ENCODE measurements at places on chromosomes 7 and 10.

GRCh38 chr10:31100662-31101061, 69.0 kb upstream of the ZNF438 start:
- DNase-seq = no peak

DNA sequence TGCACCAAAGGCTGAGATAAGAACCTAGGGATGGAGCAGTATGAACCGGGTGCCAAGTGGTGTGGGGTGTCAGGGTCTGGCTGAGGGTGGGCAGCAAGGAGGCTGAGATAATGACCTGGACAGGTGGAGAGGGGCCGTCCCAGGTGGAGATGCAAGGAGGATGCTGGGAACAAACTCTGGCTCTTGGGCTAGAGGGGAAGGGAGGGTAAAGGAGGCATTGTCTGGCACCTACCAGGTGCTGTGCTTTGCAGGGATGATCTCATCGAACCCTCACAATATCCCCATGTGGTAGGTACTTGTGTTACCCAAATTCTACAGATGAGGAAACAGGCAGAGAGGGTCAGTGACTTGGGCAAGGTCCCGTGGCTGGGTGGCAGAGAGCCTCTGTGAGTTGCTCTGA, 19.9 kb upstream of the HOXA13 start:
- no peak for DNase-seq

DNA sequence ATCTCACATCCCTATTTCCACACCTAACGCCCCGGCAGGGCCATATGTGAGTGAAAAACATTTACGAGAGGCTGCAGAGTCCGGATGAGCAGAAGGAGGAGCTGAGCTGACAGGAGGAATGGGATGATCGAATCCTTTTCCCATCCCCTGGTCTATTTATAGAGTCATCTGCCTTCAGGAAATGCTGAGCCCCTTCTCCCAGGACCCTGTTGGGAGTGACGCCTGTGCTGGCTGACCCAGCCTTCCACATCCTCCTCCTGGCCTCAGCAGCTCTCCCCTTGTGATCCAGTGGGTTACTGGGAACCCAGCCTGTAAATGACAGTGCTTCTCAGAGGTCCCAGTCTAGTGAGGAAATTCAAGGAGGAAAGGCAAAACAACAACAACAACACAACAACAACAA, 16.6 kb downstream of the DENND2A start:
- no peak for DNase-seq

DNA sequence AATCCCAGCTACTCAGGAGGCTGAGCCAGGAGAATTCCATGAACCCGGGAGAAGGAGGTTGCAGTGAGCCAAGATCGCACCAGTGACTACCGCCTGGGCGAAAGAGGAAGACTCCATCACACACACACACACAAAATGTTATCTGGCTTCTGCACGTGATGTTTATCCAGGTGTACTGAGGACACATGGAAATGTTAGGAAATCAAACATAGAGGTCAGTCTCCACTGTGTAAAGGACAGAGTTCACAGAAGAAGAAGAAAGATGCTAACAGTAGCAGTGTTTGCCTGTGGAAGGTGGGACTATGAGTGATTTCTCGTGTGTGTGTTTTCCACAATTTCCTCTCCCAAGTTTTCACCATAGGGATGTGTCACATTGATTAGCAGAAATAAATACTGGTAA, 256.9 kb downstream of the ELMO1 start:
- no peak for DNase-seq

GRCh38 chr7:121874298-121874697, 1.3 kb downstream of the PTPRZ1 start:
- no peak for DNase-seq

GRCh38 chr7:39749177-39749576, 125.8 kb downstream of the RALA start:
- no peak for DNase-seq

GRCh38 chr7:85564861-85565260, 378.0 kb upstream of the SEMA3D start:
- no peak for DNase-seq

DNA sequence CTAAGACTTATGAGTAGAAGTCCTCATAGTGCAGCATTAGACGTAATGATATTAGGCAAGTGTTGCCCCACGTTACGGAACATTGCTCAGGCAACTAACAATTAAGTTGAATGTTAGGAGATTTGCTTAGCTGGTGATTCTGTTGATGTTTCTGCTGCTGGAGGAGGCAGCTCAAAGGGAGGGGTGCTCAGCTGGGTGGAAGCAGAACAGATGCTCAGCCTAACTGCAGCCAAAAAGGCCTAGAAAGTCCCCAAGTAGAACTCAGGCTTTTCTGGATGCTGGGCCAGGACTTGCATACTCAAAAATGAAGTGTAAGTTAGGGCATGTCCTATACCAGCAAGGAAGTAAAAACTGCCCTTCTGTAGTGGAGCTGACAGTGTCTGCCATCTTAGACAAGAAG, 201.4 kb downstream of the ADRA2A start:
- no peak for DNase-seq

- DNase-seq = no peak
These were observed 92.2 kb downstream of the PRKCQ start for GRCh38 chr10:6487920-6488319.

DNA sequence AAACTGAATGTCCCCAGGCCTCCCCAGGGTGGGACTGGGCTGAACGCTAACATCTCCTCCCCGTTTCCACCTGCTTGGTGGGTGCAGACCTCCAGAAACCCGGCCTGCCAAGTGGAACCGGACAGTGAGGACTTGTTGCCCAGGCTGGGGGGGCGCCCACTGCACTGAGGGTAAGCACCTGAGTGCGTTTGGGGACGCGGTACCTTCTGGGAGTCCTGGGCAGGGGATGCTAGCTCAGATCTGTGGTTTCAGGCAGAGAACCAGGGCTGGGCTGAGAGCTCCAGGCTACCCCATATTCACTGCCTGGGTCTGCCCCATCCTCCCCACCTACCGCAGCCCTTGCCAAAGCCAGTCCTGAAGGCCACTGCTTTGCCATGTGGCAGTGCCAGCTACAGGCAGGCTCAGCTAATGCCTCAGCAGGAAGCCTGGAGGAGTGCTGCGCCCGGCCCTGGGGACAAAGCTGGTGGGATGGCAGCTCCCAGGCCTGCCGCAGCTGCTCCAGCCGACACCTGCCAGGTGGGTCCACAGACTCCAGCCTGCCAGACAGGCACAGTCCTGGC, 3.5 kb upstream of the ZNF467 start:
- no peak for DNase-seq

- no peak for DNase-seq
These were observed 27.5 kb downstream of the STRA8 start for GRCh38 chr7:135260930-135261721.

DNA sequence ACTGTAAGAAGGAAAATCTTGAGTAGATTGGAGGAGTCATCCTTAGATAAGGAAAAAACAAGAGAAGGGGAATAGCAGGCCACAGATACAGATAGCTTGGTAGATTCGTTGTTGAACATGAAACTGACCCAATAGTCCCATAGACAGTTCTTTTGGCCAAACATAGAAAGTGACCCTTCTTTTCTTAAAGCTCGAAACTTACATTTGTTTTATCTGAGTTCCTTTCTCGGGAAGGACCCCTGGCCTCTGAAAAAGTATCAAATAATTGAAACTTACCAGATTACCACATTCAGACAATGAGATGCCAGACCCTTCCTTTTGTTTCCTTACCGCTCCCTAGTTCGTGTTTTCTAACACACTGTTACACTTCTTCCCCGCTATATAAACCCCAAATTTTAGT, 72.9 kb downstream of the ZFAND4 start:
- no peak for DNase-seq

GRCh38 chr10:72386916-72387586, 32.3 kb upstream of the DNAJB12 start:
- DNase-seq = no peak

GRCh38 chr7:38211940-38212339, 33.9 kb downstream of the STARD3NL start:
- DNase-seq = no peak

DNA sequence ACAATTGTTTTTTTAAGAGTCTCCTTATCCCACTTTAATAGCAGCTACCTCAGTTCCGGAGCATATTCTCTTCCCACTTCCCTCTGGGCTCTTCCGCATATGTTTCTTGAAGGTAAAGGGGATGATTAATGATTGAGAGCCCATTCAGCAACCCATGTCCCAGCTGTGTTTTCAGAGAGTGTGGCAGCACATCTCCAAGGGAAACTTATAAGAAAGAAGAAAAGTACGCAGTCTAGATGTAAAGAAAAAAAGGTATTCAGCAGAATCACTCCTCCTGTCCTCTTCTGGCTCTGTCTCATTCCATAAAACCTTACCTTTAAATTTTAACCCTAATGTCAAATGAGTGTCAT, 9.7 kb upstream of the ANKRD7 start:
- no peak for DNase-seq

DNA sequence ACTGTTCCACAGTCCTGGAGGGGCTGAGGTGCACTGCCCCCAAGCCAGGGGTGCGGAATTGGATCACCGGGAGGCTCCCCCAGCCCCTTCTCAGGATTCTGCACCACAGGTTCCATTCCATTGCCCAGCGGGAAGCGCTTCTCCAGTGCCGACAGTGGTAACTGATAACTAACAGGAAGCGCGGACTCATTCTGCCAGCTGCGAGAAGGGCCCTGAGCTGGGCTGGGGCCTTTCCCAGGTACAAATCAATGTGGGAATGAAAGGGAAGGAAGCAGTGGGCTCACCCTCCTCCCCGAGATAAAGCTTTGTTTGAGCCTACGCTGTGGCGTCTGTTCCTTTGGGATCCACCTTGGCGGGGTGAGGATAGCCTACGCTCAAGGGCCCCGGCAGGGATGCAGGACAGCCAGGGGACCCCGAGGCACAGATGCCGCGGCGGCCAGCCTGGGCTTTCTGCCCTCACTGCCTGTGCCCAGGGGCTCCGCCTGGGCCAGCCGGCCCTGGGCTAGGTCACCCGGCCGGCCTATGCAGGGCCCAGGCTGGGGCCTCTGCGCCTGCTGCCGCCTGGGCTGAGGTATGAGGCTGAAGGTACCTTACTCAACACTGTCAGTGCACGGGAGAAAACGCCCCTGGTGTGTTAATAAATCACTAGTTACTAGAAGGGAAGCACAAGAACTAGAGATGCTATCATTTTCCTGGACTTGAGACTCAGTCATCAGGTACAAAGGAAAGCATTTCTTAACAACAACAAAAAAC, 39.4 kb downstream of the EN2 start:
- no peak for DNase-seq

DNA sequence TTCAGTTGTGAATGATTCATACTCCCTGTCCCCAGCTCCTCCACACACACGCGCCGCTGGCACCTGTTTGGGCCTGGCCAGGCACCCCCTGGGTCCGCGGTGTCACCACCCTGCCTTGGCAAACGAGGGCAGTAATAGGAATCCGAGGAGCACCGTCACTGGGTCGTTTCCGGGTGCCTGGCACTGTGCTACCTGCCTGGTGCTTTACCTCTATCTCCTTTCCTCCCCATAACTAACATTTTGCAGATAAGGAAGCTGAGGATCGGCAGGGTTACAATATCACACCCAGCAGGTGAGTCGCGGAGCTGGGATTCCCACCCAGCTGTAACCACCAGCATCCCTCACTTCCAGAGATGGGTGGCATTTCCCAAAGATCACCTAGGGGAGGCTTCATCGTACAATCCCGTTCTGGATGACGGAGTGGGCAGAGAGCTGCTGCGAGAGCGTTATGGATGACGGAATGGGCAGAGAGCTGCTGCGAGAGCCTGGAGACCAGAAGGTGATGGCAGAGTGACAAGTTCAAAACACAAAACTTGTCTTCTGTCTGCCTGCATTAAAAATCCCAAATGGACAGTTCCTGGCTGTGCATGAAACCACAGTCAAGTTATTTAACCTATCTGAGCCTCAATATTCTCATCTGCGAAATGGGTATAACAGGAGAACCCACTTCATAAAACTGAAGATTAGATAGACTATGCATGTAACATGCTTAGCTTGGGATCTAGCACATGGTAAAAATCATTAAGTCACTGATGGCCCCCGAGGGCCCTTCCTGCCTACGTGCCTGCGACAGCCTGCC, 1.1 kb upstream of the HSPA12A start:
- DNase-seq = no peak

All from stimulated activated naive CD4-positive, alpha-beta T cell treated with Interleukin-2 at 50 U/mL for 16 hours (primary cell).